ENCODE measurements at places on chromosomes 13 and 19. TPM values are rescaled to one million over a fixed set of nuclear protein-coding genes. Genes with fewer than 3 reads are reported as not detected.

Gene ETV2
- total RNA-seq = not detected

DNA sequence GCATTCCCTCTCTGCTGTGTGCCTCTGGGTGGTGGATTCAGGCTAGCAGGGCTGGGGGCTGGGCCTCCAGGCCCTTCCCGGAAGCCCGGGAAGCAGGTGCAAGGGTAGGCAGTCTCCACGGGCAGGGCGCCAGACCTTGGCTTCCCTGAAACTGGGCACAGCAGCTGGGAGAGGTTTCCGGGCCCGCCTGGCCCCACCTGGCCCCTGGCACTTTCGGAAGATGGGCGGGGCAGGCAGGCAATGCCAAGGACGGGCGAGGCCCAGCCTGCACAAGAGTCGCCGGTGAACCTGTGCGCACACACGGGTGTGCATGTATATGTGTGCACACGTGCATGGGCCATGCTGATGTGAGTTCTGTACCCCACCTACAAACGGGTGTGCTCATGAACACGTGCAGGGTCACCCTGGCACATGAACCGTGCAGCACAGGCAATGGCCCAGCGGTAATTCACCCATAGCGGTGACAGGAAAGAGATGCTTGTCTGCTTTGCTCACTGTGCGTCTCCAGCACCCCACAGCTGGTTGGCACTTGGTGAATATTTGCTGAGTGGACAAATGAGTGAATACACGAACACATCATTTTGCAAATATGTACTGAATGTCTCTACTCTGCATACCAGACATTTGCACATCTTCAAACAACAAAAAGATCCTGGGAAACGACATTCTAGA lies 15.3 kb downstream of the GADD45B start:
- no peaks in the 10 kb centered on the region for H3K27me3 ChIP-seq
- H3K36me3 ChIP-seq = no peaks in the 10 kb centered on the region
- 0 out of 2 replicates have a peak overlapping the region, but pooled peaks have one; percentile 12 for H3K4me3 ChIP-seq
- peaks cover 24% of the 10 kb centered on the region for H3K4me1 ChIP-seq
- peak; percentile 95 for DNase-seq
- H3K27ac ChIP-seq = peak overlapping the region; percentile 86

Gene ATXN8OS
- total RNA-seq = not detected

DNA sequence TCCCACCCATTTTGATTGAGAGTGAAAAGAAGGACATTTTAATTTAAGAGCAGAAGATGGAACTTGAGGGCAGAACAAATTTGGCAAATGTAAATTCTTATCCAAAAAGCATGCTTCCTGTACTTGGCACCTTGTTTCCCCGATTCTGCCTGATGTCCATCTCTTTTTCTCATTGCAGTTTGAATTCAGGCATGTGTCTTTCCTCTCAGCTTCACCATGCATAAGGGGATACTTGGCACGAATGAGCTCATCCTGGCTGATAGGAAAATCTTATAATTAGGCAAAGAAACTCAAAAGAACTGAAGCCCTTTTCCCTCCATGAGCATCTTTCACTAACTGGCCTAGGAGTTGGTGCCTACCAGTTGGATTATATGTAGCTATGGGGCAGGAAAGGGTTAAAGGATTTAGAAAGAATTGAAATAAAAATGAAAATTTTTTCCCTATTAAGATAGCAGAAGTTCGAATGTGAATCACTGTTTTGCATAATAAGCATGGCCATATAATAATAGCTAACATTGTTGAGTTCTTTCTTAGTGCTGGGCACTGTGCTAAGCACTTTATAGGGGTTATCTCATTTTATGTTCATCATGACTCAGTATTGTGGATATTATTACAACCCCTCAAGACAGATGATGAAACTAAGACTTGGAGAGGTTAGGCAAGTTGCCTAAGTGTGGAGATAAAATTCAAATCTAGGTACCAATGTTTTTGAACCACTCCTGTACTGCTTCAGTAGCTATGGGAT lies 386.6 kb downstream of the KCNRG start:
- DNase-seq = peak; percentile 69
- H3K4me1 ChIP-seq = peaks cover 20% of the 10 kb centered on the region
- H3K27ac ChIP-seq = peak overlapping the region; percentile 28
- no peaks in the 10 kb centered on the region for H3K36me3 ChIP-seq
- peak overlapping the region; percentile 27 for H3K4me3 ChIP-seq

All from GM23248 (cell line).